ENCODE measurements at places on chromosomes 6 and 20. TPM values are rescaled to one million over a fixed set of nuclear protein-coding genes. Genes with fewer than 3 reads are reported as not detected.

APCDD1L gene
- total RNA-seq, result 1.4 TPM

HRH3 gene
- not detected for total RNA-seq

CCHCR1 gene
- 20.2 TPM for total RNA-seq

RRBP1 gene
- total RNA-seq, result 30.1 TPM

BMP7 gene
- 4.4 TPM for total RNA-seq

SCRT2 gene
- total RNA-seq, result not detected

DEFB124 gene
- total RNA-seq, result not detected

KHDC1L gene
- not detected for total RNA-seq

NXT1 gene
- total RNA-seq, result 19.9 TPM

UBE2C gene
- not detected for total RNA-seq

ASIP gene
- total RNA-seq, result not detected

C6orf15 gene
- not detected for total RNA-seq

ULBP3 gene
- total RNA-seq, result not detected

TNXB gene
- 115 TPM for total RNA-seq

GNRH2 gene
- total RNA-seq, result not detected

PI16 gene
- 50.7 TPM for total RNA-seq

RAD21L1 gene
- total RNA-seq, result not detected

CCM2L gene
- total RNA-seq, result 4.6 TPM

OR12D3 gene
- not detected for total RNA-seq
